ENCODE measurements at places on chromosomes 5 and 9.

DNA sequence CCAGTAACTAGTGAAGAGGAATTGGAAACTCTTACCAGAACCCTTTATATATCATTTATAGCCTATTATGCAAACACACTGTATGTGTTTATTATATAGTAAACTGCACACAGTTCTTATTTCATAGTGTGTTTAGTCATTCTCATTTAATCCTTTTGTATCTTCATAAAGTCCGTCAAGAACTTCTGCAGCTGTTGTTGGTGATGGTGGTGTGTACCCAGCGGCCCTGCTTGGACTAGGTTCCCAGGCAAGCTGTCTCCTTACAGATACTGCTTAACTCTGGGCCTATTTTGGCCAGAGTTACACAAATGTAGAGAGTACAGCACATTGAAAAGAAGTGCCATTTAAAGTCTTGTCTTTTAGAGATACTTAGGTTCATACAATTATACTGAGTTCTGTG, 231.9 kb downstream of the NDUFS4 start:
- DNase-seq = no peak

GRCh38 chr9:4243113-4243512, 56.8 kb downstream of the GLIS3 start:
- no peak for DNase-seq

DNA sequence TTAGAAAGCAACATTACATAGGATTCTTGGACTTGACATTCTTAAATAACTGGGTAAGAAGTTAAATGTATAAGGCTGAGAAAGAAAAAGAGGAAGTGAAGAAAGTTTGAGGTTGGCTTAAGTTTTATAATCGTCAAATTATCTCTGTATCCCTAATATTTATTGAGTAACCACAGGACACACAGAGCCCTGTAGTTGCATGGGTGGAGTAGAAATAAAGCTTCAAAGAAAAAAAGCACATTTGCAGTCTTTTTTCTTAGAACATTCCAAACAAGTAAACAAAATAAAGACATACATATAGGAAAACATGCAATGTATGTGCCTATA, 137.0 kb downstream of the CCDC192 start:
- DNase-seq = peak; percentile 84

GRCh38 chr5:154829589-154830218, 20.7 kb downstream of the FAXDC2 start:
- DNase-seq = no peak

- DNase-seq = no peak
Observed at GRCh38 chr9:76379494-76379893, 14.7 kb downstream of the RFK start.

- no peak for DNase-seq
Observed at GRCh38 chr5:4095918-4096630, 500.4 kb downstream of the IRX1 start.

DNA sequence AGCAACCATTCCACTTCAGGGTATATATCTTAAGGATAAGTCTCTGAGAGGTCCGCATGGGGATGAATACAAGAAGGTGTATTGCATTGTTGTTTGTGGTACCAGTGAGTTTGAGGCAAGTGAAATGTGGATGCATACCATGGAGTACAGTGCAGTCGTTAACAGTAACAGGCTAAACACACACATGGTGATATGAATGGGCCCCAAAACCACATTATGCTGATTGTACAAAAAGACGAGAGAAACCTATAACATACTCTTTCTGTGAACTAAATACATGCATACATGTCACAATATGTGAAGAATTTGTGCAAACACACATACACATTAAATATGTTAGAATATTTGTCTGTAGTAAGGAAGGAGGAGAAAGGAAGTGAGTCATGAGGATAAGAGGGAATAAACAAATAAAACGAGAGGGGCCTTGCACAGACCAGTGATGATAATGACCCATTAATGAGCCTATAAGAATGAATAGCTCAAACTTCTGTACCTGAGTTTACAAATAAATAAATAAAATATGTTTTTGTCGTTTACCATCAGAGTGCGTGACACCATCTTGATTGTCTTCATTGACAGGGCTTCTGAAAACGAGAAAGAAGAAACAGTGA, 66.5 kb upstream of the RICTOR start:
- DNase-seq = no peak

All from AML-193 (cell line).